ENCODE measurements at places on chromosomes 12 and 14.
A peak's percentile ranks its signal among the peaks of the same experiment; 100 is the strongest.

DNA sequence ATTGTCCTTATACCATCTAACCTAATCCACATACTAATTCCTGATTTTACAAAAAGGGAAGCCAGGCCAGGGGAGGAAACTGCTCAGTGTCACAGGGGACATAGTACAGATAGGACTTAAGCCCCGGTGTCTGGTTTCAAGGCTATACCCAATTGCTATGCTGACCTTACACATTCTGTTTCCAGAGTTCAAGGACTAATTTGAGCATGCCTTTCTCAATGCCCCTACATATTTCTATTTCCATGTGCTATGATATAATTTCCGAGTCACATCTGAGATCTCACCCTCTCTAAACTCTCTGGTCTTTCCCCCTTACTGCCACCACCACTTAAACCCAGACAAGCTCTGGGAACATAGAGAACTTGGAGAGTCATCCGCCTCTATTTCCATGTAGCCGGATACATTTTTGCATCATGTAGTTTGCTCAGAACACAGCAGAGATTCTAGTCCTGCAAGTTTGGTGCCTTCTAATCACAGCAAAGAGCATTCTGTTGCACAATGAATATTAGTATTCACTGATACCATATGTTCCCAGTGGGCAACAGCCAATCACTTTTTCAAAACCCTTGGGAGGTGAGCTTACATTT is 34.2 kb downstream of the PPM1H start:
- DNase-seq: no peak

- DNase-seq: no peak
Measured at GRCh38 chr12:73274976-73275375, 1002.8 kb downstream of the TRHDE start.

DNA sequence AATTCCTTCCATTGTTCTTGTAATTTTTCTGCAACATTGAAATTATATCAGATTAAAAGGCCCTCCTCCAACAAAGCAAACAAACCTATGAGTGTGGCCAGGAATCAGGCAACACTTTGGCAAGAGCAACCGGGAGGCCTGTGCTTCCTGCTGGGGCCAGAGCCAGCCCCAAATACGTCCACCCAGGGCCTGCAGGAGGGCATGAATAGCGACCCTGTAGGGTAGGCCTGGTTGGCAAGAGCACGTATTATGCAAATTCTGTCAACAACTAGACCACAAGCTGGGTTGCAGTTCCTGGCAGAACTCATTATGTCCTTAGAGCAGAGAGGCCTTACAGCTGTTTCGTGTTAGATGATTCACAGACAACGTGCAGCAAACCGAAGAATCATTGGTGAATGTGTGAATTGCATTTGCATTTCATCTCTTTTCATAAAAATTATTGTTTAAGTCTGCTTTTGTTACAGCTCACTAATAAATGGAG is 26.9 kb upstream of the LGALS3 start:
- DNase-seq: no peak

GRCh38 chr12:112408621-112409020 is 784 bp downstream of the RPL6 start:
- DNase-seq: peak; percentile 62

DNA sequence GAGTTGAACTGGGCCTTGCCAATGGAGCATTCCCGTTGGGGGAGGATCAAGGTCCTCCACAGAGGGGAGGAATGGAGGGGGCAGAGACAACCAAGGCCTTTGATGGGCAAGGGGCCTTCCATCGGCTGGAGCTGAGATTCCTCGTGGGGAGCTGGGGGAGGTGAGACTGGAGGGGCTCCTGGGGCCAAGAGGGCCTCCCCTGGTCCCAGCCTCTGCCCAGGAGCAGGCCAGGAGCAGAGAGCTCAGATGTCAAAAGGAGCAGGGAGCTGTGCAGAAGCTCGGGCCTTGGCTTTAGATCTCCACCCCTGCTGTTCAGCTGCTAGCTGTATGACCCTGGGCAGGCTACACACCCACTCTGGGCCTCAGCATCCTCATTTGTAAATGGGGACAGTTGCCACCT is 24.0 kb downstream of the TMEM63C start:
- DNase-seq: no peak

DNA sequence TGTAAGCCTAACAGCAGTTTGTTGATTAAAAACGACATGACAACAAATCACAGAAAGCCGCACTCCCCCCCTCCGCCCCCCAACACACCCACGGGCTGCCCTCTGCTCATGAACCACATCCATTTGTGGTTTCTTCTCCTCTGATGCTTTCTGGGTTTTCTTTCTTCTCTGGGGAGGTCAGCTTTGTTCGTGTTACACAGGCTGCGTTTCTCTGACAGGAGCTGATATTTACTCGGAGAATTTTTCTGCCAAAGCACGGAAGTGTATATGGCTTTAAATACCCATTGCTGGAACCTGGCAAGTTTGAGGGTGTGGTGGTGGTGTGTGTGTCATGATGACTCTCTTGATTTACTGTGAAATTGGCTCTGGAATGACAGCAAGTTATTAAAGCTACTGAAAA is 883.7 kb upstream of the TMEM132C start:
- DNase-seq: no peak

DNA sequence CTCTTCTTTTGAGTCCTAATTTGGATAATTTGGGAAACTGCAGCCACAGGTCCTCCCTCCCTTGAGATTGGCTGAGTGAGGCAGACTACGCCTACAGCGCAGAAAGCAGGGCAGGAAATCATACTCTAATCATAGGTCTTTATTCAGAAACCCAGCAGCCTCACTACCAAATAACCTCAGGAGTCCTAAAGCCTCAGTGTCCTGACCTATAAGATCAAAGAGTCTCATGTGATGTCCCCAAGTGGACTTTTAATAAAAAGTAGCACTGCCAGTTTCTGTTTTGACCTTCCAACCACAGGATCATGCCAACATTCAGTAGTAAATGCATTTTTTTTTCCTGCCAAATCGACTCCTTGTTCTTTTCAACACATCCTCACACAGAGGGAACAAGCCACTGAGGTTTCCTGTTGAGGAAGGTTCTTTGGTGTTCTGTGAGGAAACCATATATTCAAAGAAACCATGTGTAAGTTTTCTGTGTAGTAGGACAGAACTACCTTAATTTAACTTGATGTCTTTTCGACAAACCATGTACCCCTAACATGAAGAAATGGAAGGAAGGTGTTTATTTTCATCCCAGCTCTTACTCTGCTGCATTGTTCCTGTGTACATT is 72.2 kb downstream of the VCPKMT start:
- DNase-seq: no peak

DNA sequence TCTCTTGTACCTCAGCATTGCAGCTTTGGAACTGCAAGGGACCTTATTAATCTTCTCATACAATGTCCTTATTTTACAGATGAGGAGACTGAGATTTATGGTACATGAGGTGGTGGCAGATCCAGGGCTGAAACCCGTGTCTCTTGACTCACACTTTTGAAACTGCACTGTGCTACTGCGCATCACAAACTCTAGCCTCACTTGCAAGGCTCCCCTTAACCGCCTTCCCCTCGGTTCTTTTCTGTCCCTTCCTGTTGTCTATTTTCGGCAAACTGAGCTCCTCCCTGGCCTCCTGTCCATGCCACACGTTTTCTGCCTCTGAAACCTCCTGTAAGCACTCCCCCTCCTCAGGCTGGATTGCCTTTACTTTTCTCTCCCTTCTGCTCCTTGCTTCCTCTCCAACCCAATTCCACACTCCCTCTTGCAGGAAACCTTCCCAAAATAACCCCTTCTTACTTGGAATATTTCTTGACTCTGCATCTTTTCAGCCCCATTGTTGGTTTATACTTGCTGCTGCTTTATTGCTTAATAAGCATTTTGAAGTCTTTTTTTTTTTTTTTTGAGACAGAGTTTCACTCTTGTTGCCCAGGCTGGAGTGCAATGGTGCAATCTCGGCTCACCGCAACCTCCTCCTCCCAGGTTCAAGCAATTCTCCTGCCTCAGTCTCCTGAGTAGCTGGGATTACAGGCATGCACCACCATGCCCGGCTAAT is 72.4 kb upstream of the CISTR start:
- no peak for DNase-seq

Data from erythroblast (primary cell).